ENCODE measurements at places on chromosomes 3 and 15. TPM values are rescaled to one million over a fixed set of nuclear protein-coding genes. Genes with fewer than 3 reads are reported as not detected.

DNA sequence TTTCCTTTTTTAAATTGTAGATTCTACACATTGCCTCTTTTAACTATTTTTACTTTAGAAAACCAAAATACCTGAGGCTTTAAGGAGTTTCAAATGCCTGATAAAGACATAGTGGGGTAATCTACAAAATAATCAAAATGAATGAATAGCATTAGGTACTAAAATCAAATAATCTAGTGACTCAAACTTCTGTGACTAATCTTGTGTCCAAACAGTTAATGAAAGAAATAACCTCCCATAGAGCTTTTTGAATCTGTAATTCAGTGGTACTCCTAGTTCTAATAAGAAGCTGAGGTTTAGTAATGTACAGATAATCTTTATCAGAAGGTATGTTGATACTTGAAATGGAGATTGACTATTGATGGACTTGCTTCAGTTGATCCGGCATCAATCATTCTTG lies 53.0 kb downstream of the DTWD1 start:
- peak; percentile 25 for DNase-seq

The SH3GL3 gene
- total RNA-seq = 0.27 TPM

DNA sequence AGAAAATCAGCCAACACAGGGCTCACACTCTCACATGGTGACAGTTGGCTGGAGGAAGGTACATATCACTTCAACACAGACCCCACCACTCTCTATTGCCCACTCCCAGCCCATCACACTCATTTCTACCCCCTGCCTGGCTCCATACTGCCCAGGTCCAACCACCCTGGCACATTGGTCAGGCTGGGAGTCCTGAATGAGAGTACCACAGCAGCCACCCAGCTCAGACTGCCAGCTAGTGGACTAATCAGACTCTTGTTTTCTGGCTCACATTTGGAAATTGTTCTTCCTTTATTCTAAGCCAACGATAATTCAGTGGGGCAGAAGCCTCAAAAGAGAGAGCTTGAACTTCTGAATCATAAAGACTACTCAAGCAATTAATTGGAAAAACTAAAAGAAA lies 20.0 kb downstream of the MRPL46 start:
- DNase-seq = no peak

The CPEB1 gene
- total RNA-seq = 9.4 TPM

- no peak for DNase-seq
Measured at GRCh38 chr15:70337277-70338186, 239.8 kb upstream of the TLE3 start.

- DNase-seq = peak; percentile 74
Measured at GRCh38 chr3:168914662-168915061, 748.9 kb downstream of the MECOM start.

DNA sequence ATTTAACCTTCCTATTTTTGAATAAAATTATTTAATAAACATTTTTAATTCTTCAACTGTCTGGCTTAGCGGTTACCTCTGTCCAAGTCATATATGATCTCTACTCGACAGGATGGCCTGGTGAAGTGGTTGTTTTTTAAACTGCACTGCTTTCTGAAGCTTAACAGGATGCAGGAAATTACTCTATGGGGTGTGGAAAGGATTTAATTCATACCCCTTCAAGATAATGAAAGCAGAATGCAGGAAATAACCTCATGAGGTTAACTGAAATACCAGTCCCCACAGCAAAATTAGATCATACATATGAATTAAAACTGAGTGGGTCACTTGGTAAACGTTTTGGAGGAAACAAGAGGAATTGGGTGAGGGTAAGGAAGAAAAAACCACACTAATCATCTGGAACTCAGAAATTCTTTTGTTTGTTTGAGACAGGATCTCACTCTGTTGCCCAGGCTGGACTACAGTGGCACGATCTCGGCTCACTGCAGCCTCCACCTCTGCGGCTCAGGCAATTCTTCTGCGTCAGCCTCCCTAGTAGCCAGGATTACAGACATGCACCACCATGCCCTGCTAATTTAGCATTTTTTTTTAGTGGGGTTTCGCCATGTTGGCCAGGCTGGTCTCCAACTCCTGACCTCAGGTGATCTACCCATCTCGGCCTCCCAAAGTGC lies 50.1 kb downstream of the LYSMD4 start:
- peak; percentile 38 for DNase-seq

GRCh38 chr3:135623558-135623957 lies 342.0 kb upstream of the PPP2R3A start:
- no peak for DNase-seq

The PAQR5 gene
- 1.3 TPM for total RNA-seq
